ENCODE measurements at places on chromosomes 3 and 15.
A peak's percentile ranks its signal among the peaks of the same experiment; 100 is the strongest.

GRCh38 chr15:94845390-94845716 lies 614.0 kb downstream of the MCTP2 start:
- DNase-seq = no peak

DNA sequence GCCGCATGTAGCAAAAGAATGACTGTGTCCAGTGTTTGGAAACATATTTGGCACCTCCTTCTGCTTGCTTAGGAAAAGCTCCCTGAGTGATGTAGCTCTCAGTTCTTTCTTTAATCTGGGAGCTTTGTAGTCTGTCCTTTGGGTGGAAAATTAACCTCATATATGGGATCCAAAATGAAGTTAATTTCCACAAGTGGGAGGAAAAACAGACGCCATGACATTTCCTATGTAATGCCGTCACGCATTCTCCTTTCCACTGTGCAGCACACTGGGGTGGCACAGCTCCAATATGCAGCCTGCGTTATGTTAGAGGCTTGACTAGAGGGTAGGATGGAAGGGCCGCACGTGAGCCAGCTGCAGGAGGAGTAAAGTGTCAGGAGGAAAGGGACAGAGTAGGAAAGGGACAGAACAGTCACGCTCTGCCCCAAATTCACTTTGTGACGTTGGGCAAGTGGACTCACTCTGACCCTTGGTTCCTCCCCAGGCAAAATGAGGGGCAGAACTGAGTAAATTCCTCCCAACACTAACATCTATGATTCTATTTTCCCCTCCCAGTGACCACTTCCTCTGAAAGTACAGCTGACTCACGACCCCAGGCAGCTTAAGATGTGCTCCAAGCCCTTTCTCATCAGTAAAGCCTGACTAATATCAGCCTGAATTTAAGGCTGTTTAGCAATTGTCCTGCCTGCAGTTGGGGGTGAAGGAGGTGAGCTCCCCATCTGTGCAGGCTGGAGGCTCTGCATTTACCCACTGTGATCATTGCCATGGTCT lies 176.5 kb upstream of the PFN2 start:
- no peak for DNase-seq

DNA sequence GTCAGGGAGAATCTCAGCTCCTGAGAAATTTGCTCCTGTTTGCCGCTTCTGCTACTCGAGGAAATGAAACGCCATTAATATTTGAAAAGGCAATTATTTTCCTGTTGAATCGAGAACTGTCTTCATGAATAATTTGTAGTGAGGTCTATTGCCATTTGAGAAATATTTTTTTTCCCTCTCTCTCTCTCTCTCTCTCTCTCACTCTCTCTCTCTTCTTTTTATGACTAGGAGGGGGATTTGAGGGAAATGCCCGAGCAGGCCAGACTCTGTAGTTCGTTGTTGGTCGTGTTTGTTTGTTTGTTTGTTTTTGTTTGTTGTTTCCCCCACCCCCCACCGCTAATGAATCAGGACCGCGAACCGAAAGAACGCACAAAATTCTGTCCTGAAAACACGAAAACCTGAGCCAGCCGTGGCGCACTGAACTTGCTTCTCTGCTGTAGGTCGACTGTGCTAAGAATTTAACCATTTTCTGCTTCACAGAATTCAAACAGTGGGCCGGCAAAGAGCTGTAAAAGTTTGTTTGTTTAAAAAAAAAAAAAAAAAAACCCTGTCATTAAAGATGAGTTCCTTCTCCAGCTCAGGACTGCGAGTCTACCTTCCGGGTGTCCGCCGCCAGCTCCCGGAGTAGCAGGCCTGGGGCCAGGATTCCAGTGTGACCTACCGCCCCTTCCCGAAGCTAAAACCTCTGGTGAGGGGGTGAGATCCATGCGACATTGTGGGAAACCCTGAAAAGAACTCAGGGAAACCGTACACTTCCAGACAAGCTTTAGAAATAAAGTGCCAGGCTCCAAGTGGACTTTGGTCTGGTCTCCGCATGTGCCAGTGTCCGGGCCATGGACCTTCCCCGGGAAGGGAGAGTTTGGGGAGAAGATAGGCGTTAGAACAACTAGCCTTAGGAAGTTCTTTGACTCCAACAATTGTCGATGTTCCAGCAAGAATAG lies 12.1 kb downstream of the ZIC4 start:
- no peak for DNase-seq

- DNase-seq = no peak
Measured at GRCh38 chr3:11641316-11641682, 2.4 kb downstream of the VGLL4 start.

GRCh38 chr15:92666780-92667179 lies 11.2 kb upstream of the FAM174B start:
- no peak for DNase-seq

DNA sequence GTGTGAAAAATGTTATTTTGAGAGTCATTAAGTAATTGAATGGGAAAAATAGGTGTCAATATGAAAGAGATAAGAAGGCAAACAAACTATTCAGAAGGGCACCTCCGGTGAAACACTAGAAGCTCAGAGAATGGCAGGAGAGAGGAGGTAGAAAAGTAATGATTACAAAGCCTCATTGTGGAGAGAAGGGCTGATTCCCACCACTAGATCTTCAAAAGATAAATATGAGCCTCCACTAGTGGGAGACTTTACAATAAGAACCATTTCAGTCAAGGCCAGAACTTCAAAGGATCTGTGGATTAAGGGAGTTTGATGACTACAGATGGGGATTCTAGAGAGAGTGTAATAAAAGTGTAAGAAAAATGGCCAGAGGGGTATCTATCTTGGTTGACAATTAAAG lies 535.6 kb downstream of the NLGN1 start:
- DNase-seq = no peak

GRCh38 chr3:173547070-173547469 lies 149.5 kb downstream of the NLGN1 start:
- no peak for DNase-seq

- no peak for DNase-seq
Measured at GRCh38 chr3:79052054-79052681, 715.6 kb downstream of the ROBO1 start.

DNA sequence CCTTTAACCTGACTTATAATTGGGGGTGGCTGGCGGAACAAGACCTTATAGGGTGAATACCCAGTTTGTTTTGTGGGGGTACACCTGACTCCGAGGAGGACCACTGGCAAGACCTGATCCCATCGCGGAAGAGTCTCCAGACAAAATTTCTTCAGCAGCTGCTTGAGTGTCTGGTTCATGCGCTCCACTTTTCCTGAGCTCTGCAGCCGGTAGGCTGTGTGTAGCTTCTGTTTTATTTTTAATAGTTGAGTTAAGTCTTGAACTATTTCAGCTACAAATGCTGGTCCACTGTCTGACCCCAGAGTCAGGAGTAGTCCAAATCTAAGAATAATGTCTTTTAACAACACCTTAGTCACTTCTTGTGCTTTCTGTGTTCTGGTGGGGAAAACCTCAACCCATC lies 21.2 kb upstream of the NOX5 start:
- DNase-seq = no peak

GRCh38 chr3:85426121-85426520 lies 467.3 kb downstream of the CADM2 start:
- DNase-seq = no peak

- no peak for DNase-seq
Measured at GRCh38 chr15:72516777-72517176, 42.6 kb downstream of the ARIH1 start.

DNA sequence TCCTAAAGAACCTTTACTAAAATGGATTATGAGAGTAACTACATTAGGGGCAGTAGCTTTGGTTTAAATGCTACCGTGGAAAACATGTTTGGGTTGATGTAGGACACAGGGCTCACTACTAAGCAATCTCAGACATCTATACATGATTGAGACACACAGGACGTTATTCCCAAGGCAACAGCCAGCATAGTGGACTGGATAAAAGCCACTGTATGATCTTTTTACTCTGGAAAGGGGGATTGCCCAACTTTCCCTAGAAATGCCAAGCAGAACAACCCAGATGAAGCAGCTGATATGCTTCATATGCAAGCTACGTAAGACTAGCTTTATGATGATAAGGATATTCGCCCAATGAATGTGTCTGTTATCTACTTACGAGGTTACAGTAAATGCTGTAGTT lies 144.6 kb downstream of the MYO9A start:
- no peak for DNase-seq

DNA sequence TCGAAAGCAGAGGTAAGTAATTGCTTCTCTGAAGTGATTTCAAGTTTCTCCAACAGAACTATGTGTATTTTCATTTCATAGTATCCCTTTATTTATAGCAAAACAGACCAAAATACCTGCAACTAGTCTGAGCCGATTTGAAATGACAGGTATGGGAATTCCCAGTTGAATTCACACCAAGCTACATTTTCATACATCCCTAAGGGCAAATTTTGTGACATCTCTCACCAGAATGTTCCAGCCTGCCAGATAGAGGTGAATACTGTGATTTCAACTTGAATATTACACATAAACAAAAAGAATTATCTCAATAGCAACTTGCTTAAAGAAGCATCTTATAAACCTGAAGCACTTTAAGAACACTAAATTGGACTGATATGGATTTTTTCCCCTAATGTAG lies 235.7 kb downstream of the SLC9A9 start:
- no peak for DNase-seq

GRCh38 chr3:335240-335639 lies 138.7 kb downstream of the CHL1 start:
- no peak for DNase-seq

DNA sequence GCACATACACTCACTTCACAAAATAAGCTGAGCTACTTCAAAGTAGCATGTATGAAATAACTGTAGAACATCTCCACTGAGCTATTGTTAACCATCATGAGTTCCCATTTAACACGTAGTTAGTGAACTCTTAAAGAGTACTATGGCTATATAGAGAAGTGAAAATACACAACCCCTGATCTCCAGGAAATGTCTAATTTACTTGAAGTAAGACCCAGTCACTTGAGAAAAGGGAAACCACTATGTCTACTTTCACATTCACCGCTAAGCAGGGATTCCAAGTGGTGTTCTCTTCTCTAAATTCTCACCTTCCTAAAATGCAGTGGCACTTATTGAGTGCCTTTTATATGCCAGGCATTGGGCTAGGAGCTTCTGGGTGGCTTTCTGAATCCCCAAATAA lies 35.0 kb upstream of the COLQ start:
- no peak for DNase-seq

DNA sequence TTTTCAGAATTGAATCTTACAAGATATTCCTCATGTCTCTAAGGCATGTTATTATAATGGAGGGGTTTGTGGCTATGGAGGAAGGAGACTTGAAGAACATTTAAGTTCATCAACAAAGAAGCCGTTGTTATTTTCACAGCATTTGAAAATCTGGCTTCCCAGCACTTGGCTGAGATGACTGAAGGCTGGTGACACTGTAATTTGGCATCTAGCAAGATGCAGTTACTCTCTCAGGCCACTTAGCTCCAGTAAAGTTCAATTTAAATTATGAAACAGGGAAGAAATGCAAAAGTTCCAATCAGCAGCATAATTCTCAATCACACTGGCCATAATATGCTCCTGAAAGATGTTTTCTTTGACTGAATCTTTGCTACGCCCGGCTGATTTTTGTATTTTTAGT lies 139.4 kb upstream of the NUDT16 start:
- no peak for DNase-seq

DNA sequence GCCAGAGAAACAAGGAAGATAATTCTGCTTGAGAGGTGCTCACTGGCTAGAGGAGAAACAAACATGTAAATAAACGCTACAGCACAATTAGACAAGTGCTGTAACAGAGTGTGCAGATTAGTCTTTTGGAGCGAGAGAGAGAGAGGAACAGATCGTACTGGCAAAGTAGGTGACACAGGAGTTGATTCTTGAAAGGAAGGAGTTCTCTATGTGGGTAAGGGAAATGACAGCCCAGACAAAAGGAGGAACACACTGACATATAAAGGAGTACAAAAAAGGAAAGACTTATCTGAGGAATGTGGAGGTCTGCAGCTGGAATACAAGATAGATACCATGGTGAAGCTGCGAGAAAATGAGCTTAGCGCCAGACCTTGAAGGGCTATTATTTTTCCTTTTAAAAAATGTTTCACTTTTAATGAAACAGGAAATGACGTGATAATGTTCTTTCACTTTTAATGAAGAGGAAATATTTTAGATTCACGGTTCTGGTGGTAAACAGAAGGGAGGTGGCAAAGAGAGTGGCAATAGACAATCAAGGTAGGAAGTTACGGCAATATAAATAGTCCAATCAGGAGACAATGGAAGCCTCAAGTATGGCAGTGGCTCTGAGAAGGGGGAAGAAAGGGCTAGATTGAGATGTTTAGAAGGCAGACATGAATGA lies 202.9 kb downstream of the VPS13C start:
- no peak for DNase-seq

- DNase-seq = no peak
Measured at GRCh38 chr15:95996494-95996893, 334.0 kb upstream of the NR2F2 start.

- peak; percentile 78 for DNase-seq
Measured at GRCh38 chr3:129121792-129122411, at the start of gene RAB43. TSS of gene RAB43 (minus strand) at chr3:129121804. CDS start at chr3:129121489, 315 bp downstream.

- no peak for DNase-seq
Measured at GRCh38 chr15:68298336-68298735, 20.8 kb downstream of the FEM1B start.

DNA sequence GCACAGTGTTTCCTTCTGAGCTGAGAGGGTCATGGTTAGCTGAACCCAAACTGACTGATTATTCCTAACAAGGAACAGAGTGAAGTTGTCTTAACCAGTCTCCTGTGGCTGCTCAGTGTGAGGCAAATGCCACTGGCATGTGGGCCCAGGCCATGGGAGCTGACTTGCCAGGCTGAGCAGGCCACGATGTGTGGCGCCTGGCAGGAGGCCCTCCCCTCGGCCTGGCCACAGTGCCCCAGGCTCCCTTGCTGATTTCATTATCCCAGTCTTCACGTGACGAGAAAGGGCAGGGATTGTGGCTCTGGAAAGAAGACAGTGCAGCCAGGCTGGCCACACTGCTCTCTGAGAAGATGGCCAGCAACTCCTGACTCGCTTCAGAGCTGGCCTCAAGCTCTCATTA lies 58.8 kb downstream of the SLCO2A1 start:
- no peak for DNase-seq

DNA sequence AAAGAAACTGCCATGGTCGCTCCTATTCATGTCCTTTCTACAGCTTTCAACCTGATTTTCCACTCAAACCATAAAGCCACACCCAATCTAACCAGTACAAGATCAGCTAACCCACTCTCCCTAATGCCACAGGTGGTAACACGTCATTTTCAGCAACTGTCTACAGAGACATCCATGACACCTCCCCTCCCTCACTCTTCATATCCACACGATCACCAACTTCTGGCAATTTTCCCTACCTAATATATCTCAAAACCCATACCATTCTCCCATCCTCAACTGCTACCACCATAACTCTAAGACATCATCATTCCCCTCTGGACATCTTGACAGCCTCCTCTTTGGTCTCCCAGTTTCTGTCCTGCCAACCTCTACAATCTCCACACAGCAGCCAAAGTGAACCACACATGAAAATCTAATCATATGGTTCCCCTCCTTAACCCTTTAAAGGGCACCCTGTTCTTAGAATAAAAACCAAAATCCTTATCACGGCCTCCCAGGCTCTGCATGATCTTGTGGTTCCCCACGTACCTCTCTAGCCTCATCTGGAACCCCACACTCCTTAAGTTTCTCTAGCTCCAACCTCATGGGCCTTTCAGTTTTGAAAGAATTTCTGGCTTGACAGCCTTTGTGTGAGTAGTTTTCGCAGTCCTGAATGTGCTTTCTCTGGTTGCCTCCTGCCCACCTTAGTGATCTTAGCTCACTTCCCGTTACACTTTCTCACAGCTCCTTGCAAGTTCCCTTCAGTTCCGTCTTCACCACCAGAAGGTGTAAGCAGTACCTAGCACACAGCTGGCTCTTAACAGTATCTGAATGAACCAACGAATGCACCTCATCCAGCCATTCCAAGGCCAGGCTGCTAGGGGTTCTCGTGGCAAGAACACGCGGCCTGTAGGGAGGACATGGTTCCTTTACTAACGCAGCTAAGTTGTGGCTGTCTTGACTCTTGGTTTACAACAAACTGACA lies 33.4 kb downstream of the SPINK8 start:
- DNase-seq = peak; percentile 14
